Stimulated activated CD4-positive, alpha-beta T cell treated with anti-CD3 and anti-CD28 coated beads, Interleukin-4, amount 100 ng/mL, for 24 hours (primary cell): ENCODE measurements at places on chromosomes 6 and 20.

- DNase-seq: no peak
Observed at GRCh38 chr6:105929626-105930025, 156.5 kb upstream of the PRDM1 start.

- DNase-seq: no peak
Observed at GRCh38 chr20:55052459-55052858, 577.1 kb downstream of the DOK5 start.

DNA sequence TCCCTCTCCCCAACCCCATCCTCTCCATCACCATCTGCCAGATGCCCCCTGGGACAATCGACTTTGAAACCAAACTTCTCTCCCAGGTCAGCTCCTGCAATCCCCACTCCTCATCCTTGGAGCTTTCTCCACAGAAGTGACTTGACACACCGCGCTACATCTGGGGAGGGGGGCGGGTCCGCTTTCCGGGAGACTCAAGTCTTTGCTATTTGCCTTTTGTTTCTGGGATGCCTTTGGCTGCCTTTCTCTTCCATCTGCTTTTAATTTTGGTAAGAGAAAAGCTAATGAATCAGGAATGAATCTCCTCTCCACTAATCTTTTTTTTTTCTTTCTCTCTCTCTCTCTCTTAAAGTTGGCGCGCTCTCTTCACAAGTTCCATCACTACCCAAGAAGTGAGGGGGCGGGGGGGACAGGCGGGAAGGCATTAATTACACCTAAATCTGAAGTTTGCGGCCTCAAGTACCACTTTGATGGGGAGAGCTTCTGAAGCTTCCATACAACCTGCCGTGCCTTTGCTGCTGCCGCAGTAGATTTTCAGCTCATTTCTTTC lies 664 bp upstream of the TPBG start:
- no peak for DNase-seq

DNA sequence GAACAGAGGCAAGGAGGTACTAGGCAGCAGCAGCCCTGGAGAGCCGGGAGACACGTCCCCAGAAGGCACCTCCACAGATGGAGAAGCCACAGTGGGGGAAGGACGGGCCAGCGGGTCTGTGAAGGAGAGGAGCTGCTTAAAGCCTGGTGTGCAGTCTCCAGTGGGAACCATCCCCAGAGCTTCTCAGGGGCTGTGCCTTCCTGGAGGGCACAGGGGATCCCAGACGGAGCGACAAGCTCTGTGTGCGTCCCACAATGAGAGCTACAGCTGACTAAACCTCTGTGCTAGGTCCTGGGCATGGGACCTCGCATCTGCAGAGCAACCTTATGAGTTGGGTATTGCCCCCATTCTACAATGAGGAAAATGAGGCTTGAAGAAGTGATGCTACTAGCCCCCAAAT lies 50.7 kb downstream of the EZR start:
- no peak for DNase-seq

GRCh38 chr6:166603043-166603690 lies 16.7 kb upstream of the RAMACL start:
- DNase-seq: no peak

DNA sequence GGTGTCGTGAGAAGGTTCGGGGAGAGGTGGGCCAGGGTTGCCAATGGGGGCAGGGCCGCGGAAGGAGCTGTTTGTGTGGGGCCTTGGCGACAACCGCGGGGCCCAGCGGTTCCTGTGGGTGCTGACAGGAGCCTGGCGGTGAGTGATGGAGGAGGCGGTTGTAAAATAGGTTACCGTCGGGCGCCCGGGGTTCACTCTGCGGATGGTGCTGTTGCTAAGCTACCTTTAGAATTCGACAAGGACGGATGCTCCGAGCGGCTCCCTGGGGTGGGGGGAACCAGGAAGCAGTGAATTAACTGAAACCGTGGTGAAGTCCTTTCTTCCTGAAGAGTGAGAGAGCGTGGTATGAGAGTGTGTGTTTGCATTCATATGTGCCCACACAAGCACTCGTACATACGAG lies 61.7 kb downstream of the CDH22 start:
- no peak for DNase-seq
